HT-29 (cell line): ENCODE measurements at places on chromosomes 12 and 14. TPM values are rescaled to one million over a fixed set of nuclear protein-coding genes. Genes with fewer than 3 reads are reported as not detected.
A peak's percentile ranks its signal among the peaks of the same experiment; 100 is the strongest.

The TMEM233 gene
- not detected in 2 replicates for total RNA-seq

DNA sequence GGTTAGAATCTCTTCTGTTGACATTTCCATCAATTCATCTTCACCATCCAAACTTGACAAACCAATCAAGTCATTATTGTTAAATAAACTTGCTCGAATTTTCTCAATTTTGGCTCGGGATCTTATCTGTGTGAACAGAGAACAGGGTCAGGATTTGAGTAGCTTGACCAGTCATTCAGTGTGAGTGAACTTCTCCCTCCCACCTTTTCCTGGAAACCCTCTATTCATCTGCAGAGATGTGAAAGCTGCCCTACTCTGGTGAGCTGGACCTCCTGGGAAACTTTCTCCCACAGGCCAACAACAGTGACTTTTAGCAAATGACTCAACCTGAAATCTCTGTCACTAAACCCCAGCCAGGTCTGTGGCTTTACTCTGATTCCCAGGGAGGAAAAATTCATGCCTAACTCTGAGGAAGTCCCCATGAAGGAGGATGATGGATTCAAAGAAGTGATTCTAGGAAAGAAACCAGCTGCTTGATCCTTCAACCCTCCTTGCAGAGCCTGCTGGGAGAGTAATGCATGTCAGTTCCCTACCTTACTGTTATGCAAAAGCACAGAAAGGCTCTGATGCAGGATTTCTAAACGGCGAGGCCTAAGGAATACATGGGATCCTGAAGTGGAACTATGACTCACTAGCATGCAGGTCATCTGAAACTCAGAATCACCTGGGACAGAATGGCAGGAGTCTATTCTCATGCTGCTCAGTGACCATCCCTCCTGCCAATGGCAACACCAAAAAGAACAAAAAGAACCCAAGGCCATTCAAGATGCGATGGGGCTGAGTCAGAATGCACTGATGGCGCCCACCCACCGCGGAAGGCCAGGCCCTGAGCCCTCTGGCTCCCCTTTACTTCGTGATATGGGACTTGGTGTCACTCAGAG, 58.0 kb downstream of the TRAFD1 start:
- DNase-seq: no peak

DNA sequence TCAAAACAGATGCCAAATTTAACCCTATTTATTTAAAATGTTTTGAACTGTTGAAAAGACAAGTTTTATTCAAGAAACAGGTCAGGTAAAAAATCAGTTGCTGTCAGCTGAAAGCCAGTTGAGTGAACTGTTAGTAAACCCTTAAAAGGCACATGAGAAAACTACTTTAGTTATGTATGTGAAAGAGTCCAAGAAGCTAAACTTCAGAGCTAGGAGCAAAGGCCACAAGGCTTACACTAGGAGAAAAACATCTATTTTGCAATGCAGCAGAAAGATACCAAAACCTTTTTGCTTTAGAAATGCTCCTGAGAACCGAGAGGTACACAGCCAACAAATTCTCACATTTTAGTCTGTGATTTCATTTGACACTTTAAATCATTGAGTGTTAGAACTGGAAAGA, 375.2 kb downstream of the FSCB start:
- no peak for DNase-seq

DNA sequence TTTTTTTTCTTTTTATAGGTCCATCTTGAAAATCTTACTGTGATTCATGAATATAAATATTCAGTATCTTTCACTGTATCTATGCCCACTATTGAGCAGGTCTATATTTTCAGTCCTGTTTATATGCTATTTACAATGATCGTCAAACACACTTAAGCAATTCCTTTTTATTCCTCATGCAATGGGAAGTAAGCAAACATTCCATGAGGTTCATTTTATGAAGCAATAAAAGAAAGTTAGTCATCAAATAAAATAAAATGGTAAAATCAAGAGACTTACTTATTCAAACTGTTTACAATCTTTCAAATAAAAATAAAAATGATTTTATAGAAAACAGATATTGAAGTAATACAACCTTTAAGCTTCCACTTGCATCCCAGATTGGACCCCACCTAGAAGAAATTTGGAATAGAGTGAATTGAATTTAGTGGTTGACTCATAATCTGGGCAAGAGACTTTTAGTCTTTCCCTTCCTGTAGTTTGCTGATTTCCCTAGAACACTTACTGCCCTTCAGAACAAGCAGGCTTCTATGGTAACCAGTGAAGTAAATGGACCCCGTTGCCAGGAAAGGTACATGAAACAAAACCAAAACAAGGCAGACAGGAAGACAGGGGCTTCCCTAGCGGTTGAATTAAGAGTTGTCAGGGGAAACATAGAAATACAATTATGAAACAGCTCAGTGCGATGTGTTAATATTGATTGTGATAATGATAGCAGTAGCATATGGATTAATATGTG, 241.0 kb upstream of the ATP2B1 start:
- peak; percentile 95 for DNase-seq

DNA sequence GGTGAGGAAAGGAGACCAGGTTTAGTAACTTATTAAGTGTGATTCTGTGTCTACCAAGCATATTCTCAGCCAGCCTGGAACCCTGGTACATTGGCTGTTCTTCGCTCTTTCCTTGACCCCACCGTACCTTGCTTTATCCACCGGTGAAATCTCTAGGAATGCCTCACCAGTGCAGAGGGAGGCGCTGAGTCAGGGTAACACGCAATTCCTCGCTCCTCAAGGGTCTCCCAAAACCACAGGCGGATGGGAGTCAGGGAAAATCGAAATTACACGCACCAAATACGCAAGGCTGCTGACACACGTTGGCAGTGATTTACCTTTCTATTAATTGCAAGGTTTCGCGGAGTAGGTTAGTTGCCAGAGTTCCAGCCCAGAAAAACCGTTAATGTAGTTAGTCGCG, 845 bp downstream of the L3HYPDH start:
- DNase-seq: peak; percentile 38

DNA sequence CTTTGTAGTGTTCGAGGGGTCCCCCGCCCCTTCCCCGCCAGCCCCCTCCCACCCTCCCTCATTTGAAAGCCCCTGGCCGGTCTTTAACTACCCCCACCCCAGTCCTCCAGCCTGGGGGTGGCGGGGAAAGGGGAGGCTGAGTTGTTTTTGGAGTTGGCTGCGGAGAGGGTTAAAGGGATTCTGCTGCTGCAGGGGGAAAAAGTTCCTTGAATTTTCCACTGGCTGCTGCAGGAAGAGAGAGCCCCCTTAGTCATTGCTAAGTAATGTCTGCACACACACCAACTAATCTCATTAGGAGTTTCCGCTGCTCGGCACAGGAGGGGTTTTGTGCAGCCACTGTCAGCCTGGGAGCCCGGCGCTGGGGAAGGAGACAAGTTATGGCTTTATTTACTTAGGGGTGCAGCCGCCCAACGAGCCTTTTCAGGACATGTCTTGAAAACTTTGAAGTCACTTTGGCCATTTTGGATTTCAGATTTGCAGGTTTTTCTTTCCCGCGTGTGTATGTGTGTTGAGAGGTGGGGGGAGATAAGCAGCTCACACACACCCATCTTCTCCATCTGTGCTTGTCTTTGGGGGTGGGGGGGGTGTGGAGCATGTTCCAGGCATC, 1.8 kb downstream of the ELK3 start:
- DNase-seq: no peak

DNA sequence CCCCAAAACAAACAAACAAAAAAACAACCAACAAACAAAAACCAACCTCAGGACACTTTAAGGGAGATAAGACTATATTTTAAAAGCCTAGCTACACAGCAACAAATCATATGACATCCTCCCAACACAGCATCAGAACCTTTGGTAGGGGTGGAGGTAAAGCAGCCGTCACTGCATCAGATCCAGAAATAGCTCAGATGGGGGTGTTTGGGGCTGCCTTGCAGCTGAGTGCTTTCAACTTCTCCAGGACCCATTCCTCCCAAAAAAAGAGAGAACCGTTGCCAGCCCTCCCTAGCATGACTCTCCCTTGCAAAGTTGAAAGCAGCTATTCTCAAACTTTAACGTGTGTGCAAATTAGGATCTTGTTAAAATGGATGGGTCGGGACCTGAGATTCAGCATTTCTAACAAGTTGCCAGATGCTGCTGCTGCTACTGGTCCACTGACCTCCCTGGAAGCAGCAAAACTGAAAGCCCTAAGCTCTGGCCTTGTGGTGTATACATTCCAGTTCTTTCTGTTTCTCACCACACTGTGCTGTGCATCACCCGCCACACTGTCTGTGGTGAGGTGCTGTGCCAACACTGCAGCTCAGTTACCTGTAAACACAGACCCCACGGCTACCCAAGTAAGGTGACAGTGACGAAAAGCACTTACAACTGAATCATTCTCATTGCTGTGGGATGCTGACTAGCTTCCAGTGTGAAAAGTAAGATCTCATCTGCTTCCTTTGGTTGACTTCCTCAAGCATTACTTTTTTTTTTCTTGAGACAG, 54.0 kb downstream of the SLC38A1 start:
- no peak for DNase-seq

DNA sequence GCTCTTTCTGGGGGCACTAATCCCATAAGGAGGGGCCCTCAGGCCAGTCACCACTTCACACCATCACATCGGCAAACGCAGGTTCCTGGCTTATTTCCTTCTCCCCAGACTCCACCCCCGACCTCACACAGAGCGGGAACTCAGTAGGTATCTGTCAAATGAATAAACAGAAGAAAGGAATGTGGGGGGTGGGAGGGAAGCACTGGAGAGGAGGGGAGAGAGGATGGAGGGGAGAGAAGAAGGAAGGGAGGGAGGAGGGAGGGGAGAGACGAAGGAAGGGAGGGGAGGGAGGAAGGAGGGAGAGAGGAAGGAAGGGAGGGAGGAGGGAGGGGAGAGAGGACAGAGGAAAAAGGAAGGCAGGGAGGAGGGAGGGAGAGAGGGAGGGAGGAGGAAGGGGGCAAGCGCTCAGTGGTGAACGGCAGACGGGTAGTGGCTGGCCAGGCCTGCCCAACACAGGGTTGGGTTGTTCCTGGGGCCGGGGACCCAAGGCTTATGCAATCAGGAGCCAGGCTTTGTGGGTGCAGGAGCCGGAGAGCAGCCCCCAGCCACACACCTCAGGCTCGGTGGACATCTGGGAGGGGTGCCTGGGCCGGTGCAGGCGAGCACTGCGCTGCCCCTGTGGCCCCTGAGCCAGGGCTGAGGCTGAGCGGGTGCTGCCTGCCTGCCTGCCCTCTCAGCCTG, 52.6 kb upstream of the FBRSL1 start:
- DNase-seq: no peak

DNA sequence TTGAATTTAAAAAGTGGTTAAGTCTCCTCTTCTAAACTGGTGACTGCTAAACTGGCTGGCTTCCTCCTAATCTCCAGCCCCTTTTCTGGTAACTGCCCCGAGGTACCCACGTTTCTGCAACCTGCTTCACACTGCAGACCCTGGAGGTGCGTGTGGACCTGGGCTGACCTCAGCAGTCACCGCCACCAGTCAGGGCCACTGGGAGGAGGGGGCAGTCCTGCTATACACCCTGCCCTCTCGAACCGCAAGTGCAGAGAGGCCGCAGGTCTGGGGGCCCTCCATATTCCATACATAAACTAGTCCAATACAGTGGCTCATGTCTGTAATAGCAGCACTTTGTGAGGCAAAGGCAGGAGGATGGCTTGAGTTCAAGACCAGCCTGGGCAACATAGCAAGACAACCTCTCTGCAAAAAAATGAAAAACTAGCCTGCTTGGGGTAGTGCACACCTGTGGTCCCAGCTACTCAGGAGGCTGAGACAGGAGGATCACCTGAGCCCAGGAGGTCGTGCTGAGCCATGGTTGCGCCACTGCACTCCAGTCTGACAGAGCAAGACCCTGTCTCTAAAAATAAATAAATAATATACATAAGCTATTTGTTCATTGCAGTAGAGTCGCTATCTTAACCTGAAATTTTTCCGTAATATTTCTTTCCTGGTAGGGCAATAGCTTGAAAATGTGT, 25.6 kb downstream of the VPS37B start:
- no peak for DNase-seq

GRCh38 chr14:80522936-80523335, 311.6 kb upstream of the DIO2 start:
- DNase-seq: no peak

DNA sequence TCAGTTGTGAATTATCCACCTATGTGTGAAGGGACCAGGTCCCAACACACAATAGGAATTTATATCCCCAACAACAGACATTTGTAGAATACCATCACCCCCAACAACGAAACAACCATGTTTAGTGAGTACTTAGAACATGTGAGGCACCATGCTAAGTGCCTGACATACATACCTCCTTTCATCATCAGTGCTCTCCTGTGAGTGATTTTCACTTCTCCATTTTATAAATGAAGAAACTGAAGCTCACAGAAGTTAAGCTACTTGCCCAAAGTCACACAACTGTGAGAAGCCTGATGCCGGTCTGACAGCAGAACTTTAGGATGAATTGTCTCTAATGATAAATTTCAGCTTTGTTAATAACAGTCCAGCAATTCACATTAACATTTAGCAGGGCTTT, 35.4 kb downstream of the SPTB start:
- DNase-seq: no peak

DNA sequence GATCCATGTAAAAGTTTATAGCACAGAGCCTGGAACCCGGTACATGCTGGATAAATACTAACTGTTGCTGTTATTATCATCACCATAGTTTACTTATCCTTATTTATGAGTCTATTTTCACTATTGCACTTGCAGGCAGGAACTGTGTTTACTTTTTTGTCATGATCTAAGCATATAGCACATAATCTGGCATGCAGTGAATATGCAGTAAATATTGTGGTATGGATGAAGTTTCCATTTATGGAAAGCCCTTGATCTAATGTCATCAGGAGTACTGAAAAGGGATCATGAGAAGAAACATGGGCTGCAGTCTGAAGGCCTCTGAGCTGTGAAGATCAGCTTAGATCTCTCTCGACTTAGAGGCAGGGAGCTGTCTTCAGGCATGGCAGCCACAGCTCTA, 91.6 kb downstream of the KCNK13 start:
- no peak for DNase-seq

DNA sequence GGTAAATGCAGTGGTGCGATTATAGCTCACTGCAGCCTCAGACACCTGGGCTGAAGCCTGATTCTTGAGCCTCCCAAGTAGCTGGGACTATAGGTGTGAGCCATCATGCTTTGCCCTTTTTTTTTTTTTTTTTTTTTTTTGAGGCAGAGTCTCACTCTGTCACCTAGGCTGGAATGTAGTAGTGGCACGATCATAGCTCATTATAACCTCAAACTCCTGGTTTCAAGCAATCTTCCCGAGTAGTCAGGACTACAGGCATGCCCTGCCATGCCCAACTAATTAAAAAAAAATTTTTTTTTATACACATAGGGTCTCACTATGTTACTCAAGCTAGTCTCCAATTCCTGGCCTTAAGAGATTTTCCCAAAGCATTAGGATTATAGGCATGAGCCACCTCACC, 6.9 kb downstream of the ATP2A2 start:
- DNase-seq: no peak
